Aorta (tissue), 5 donors: ENCODE measurements at places on chromosomes 2 and 18. TPM values are rescaled to one million over a fixed set of nuclear protein-coding genes. Genes with fewer than 3 reads are reported as not detected.

DNA sequence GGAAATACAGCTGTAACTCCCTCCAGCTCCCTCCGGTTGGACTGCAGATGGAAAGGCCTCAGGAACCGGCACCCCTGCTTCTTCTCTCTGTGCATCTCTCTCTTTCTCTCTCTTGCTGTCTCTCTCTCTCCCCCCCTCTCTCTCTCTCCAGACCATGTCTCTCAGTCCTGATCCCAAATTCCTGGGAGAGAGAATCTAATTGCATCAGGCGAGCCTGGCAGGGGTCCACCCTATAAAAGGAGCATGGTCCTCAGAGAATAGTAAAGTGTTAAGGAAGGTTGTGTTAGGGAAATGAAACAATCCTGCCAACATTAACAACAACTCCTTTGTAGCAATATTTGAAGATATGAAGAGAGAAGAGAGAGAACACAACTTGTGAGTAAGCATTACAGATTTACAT is 36.7 kb downstream of the VIT start:
- DNase-seq: no peak

DNA sequence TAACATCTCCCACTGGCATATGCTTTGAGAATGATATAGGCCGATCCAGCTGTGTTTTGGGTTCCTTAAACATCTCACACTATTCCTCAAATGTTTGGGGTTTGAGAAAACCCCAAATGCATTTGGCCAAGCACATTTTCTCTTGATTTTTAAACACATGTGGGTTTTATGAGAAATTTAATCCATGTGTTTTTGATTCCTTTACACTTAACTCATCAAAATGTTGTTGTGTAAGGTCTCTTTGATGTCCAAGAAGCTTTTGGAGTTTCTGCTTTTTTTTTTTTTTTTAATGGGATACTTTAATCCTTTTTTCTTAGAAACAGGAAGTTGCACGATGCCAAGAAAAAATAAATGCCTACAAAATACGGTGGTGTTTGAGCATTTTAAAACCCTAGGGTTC is 339.8 kb upstream of the TCF4 start:
- DNase-seq: no peak

- DNase-seq: no peak
Measured at GRCh38 chr2:71281950-71282349, 49.6 kb upstream of the ZNF638 start.

DNA sequence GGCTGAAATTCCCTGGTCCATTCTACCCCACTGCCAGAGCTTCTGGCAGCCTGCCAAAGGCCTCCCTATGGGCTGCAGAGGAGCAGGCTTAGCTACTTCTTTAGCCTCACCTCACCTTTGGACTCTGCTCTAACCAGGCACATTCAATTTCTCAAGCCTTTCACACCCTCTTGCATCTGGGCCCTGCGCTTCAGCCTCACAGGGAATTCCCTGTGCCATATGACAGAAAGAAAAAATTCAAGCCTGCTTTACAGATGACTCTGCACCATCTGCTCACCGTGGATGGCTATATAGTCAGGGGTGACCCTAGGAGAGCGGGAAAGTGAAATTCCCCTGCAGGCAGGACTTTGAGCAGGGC is 62.5 kb downstream of the REEP1 start:
- no peak for DNase-seq

- no peak for DNase-seq
Measured at GRCh38 chr2:145939949-145940348, 1420.0 kb upstream of the ZEB2 start.

DNA sequence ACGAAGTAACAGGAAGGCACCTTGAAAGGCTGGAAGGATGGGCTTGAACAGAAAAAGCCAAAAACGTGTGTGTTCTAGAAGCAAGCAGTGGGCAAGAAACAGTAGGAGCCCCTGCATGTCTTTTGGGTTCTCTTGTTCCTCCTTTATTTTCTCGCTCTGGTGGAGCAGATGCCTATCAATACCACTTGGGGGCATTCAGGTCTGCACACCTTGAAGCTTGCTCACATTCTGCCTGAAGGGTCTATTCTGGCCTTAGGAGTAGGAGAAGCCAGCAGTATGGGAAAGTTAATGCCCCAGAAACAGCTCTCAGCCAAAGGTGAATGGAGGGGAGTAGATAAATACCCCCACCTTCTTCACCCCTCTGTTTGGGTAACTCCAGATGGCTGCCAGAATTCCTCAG is 204.5 kb downstream of the TXNL1 start:
- no peak for DNase-seq

GRCh38 chr2:36839976-36840617 is 126.2 kb downstream of the STRN start:
- DNase-seq: no peak

- DNase-seq: no peak
Measured at GRCh38 chr2:67453310-67453709, 56.2 kb downstream of the ETAA1 start.

GRCh38 chr2:17762451-17762850 is 8.5 kb downstream of the GEN1 start:
- DNase-seq: no peak

DNA sequence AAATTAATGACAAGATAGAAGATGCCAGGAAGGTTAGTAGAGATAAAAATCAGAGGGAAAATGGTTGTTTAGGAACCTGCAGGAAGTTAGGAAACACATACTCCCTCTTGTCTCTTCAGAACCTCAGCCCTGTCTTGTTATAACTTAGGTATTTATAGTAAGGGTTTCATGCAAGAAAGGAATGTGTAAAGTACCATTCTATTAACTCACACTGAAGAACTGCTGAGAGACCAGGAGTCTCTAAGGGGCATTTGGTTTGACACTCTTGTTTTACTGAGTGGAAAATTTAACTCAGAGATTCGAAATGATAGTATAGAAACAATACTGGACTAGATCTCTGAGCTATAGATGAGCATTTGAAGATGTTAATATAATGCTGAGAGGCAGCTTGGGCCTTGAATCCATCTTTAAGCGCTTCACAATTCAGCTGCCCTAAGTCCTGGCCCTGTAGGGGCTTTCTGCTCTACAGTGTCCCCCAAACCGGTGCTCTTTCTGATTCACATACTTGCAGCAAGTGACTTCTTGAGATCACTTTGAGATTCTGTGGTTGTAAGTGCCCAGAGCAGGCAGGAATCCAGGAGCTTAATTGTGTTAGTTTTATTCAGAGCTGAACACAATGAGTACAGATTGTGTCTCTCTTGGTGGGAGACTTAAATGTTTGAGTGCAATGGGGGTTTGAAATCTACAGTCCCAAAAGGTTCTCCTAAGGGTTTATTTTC is 235.0 kb upstream of the RGPD4 start:
- no peak for DNase-seq

Gene PAX3
- not detected for total RNA-seq

Gene IL18R1
- total RNA-seq: 8.0 TPM

Gene GREB1
- total RNA-seq: 8.6 TPM
